ENCODE measurements at places on chromosomes 12 and 14.

DNA sequence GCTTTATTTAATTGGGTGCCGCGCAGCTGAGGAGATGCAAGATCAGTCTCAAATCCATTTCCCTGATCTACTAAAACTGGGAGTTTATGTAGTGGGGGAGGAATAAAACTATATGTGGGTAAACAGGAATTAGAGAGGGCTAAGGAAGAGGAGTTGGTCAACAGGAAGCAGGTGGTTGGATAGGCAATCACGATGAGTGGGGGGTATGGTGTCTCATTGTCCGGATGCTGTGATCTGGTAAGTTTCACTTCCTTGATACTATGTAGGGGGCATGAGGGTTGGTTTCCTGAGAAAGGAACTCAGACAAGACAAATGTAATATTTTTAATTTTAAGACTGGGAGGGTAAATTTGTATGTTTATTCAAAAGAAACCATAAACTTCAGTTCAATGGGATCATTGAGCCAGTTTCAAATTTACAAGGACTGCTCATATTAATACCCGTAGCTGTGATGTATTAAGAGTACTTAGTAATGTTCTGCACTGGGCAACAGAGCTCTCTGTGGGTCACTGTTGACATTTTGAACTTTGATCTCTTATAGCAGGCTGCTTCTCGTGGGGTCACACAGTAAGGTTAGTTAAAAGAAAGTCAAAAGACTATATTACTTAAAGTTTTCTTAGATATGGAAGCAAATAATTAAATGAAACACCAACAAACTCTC is 786.2 kb upstream of the FBXO33 start:
- DNase-seq = no peak

DNA sequence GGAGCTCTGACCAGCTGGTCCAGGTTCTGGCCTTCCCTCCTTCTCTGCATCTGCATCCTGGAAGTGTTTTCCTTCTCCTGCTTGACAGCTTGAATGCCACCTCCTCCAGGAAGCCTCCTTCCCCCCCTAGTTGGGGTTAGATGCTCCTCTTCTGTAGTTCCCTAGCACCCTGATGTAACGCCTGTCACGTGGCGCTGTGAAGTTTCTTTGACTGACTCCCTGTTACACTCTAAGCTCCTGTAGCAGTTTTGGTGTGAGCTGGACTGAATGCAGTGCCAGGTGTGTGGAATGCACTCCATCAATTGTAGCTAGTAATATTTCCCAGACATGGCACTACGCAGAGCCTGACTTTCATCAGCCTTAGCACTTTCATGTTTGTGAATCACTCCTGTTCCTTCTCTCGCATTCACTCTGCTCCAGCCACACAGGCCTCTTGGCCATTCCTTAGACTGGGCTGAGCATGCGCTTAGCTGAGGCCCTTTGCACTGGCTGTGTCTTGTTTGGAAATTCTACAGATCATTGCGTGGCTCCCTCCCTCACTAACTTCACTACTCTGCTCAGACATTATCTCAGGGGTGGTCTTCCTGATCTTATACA is 2.1 kb upstream of the FAIM2 start:
- no peak for DNase-seq

- DNase-seq = peak; percentile 90
Measured at GRCh38 chr12:28378736-28379135, 188.5 kb downstream of the CCDC91 start.

GRCh38 chr12:77049767-77050353 is 15.5 kb downstream of the E2F7 start:
- DNase-seq = no peak

- no peak for DNase-seq
Measured at GRCh38 chr12:93484315-93484981, 17.1 kb downstream of the MRPL42 start.

DNA sequence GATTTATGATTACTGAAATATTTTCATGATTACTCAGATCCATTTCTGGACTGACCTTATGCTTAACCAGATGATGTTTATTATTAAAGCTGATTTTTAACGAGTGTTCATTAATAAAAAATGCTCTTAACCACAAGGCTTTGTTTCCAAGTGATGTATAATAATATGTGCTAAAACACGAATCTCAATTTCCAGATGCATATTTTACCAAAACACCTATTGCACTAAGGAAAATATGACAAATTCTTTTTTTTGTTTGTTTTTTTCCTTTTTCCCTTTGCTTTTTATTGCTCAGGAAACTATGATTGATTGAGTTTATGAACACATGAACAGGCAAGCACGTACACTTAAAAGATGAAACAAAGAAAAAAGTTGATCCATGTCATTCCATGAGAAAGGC is 16.9 kb upstream of the DUSP6 start:
- no peak for DNase-seq

GRCh38 chr14:32593290-32593942 is 264.3 kb downstream of the AKAP6 start:
- DNase-seq = peak; percentile 84

DNA sequence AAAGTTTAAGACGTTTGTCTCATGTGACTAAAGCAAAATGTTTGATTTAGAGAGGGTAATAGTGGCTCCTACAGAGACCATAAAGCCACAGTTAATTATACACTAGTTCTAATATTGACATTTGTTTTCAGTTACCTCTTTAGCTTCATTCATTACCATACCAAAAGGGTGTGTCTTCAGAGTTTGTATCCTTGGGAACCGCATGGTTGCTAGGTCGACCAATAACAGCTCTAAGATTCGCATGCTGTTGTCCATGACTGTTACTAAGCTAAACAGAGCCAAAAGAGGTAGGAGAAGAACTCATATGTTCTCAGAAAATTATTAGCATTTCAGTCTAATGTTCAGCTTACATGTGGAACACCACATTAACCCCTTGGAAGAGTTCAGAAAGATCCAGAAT is 36.2 kb upstream of the ETNK1 start:
- no peak for DNase-seq

All from AG09309 (cell line).